ENCODE measurements at places on chromosomes 1 and 21.

DNA sequence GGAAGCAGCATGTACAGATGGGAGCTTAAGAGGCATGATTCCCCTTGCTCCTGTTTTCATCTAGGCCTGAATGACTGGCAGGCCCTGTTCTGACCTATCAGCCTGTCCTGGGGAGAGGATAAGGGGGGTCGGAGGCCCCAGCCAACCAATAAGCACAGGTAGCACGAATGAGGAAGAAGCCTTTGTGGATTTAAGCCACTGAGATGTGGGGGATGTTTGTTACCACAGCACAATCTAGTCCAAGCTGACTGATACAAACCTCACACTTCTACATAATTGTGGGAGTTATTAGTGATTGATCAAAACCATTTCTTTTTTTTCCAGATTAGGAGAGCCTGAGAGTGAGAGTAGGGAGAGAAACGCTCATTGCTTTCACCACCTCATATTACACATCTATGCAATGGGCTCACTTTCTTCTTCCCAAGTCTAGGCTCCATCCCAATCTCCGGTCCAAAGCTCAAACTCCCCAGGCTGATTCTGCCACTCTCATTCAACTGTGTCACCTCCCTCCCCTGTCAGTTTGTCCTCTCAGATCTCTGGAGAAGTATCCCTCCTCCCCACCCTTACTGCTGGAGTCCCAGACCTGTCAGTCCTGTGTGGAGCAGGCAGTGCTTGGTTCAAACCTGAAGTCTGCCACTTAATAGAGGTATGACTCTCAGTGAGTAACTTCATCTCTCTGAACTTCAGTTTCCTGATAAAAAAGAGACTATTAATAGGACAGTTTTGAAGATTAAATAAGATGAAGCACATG, 220.5 kb downstream of the PTPRU start:
- no peak for DNase-seq

DNA sequence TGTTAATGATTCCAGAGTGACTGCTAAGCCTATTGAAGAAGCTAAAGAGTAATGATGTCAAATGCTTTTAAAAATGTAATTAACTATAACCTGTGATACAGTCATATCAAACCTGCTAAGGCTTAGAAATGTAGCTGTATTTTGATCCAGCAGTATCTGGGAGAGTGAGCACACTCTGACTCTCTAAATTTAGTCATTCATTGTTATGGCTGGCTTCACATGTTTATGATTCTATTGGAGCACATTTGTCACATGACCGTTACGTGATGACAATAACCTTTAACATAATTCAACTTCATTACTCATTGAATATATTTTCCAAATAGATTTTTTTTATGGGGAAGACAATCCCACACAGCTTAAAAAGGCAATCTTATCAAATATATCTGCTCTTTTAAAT, 587.1 kb downstream of the LMO4 start:
- DNase-seq = no peak

- no peak for DNase-seq
Observed at GRCh38 chr1:119510046-119510445, 3.0 kb downstream of the HSD3B1 start.

- DNase-seq = no peak
Observed at GRCh38 chr21:34593954-34594531, 20.9 kb downstream of the RCAN1 start.

DNA sequence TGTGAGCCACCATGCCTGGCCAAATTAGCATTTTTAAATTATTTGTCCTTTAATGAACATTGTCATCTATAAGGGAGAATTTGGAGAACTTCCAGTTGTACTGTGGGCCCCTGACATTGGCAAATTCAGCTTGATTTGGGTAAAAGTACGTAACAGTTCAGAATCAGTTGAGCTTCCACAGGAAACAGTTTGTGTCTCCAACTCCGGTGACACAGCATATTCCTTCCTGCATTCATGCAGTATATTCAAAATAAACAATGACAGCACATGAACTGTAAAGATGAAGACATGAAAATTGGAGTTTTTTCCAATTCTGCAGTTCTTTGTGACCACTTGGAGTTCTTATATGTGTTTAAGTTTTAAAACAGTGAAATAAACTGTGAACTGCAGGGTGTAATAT, 28.2 kb downstream of the RNF220 start:
- DNase-seq = peak; percentile 65

GRCh38 chr1:32361674-32362473, 411 bp downstream of the FAM229A start:
- no peak for DNase-seq

DNA sequence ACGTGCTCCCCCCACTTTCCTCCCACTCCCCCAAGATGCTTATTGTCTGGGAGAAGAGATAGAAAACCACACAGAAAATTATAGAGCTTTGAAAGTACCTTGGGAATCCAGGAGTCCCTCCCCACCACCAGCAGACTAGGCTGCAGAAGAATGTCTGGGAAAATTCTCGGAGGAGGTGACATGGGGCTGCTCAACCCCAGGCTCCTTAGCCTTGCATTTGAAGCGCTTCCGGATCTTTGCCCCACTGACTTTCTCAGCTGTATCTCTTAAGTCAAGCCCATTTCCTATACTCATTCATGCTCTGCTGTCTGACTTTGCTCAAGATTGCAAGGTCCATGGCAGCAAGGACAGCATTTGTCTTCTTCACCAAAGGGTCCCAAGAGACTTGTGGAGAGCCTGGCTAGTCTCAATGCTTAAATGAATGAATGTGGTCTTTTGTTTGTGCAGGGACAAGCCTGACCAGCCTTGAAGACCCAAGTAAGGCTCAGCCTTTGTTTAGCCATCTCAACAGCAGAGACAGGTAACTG, 38.0 kb downstream of the DNTTIP2 start:
- DNase-seq = no peak

- DNase-seq = no peak
Observed at GRCh38 chr1:180470031-180470430, 32.3 kb downstream of the ACBD6 start.

GRCh38 chr1:57464756-57465155, 40.9 kb upstream of the DAB1 start:
- no peak for DNase-seq

- DNase-seq = no peak
Observed at GRCh38 chr1:94183197-94183815, 54.1 kb downstream of the ARHGAP29 start.

DNA sequence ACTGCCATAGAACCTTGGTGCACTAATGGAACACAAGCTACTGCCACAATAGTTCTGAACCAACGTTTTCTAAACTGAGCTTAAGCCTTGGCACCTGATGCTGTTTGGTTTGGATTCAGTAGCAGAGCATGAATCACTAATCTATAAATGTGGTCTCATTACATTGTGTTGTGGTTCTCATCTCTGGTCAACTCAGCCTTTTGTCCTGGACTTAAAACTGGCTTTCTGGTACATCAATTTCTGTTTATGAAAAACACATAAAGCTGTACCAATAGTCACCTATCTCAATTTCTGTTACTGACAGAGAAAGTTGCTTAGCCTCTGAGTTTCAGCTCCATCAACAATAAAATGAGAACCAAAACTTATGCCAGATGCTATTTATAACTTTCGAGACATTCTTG, 197.5 kb upstream of the KIAA0040 start:
- DNase-seq = no peak

DNA sequence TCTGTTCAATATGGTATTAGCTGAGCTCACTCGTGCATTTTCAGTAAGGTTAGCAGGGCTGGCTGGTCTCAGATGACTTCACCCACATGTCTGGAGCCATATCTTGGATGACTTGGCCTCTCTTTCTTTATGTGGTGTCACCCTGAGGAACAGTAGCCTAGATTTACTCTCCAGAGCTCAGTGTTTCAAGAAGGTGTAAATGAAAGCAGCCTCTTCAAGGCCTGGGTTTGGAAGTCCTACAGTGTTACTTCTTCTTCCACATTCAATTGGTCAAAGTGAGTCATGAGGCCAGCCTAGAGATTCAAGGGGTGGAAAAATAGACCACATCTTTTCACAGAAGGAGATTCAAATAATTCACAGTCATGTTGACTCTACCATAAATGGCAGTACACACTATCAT, 12.2 kb downstream of the VCAM1 start:
- DNase-seq = no peak

DNA sequence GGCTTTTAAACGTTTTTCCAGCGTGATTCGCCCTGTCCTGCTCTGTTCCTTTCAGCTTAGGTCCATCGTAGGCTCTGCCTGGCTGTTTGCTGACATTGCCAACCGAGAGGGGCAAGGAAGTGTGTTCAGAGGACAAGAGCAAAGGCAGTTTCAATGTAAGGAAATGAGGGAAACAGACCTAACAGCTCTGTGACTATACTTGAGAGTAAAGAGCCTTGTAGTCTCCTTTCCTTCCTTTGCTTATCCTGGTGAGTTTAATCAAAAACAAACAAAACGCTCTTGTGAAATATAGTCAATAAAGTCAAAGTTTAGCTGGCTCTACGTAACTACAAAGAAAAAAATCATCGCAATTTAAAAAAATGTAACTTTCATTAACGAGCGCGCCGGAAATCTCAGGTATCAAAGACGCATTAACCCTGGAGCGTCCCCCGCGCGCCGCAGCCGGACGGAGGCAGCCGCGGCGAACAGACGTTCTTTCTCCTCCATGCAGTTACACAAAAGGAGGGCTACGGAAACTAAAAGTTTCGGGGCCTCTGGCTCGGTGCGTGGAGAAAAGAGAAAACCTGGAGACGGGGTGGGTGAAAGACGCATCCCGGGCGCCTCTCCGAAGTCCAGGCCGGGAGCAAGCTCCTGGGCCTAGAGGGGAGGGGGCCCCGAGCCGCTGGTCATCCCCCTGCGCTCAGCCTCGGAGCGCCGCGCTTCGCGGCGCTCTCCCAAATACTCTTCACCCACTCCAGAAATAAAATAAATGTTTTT, 617 bp upstream of the ADGRL2 start:
- DNase-seq = no peak

- DNase-seq = no peak
Observed at GRCh38 chr1:98184856-98185255, 264.0 kb upstream of the DPYD start.

GRCh38 chr1:45051005-45051772, 39.1 kb downstream of the UROD start:
- no peak for DNase-seq

DNA sequence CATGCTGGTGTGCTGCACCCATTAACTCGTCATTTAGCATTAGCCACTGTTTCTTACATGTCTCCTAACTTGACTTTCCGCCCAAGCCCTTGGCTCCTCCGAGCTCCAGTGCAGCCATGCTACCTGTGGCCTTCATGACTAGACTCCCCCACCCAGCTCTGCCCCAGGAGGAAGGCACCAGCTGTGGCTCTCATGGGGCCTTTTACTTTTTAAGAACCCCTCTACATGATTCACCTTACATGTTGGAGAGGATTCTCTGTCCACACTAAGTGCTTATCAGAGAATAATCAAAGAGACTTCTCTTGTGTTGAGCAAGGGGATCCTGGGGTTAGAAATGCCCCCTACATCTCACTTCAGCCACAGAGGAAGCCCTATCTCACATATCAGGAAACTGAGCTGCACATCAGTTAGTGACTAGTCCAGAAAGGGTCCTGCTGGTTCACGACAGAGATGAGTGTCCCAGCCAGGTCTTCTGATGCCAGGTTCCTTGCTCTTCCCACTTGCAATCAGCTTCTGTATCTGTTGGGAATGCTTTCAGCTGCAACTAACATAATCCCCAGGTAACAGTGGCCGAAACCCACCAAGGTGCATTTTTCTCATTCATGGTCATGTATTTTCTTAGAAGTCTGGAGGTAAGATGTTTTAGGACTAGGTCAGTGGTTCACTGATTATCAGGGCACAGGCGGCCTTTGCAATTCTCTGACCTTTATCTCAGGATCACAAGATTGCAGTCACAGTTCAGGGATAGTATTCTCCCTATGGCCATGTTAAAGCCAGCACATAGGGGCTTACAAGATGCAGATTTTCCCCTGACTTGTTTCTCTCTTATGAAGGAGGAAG, 45.9 kb downstream of the KLHDC7A start:
- no peak for DNase-seq

DNA sequence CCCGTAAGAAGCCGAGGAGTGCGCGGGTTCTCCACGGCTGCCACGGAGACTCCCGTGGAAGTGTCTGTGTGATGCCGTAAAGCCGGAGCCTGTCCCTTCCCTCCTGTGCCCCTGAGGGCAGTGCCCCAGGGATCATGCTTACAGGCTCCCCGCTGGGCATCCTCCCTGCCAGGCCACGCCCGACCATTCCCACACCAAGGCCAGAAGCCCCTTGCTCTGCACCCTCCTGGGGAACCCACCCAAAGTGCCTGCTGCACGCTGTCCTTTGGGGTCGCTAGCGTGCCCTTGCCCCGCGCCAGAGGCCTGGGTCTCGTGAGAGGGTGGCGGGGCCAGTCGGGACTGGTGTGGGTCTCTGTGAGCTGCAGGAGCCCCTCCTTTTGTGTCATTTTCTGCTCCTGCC, 228.5 kb upstream of the C1orf174 start:
- no peak for DNase-seq

DNA sequence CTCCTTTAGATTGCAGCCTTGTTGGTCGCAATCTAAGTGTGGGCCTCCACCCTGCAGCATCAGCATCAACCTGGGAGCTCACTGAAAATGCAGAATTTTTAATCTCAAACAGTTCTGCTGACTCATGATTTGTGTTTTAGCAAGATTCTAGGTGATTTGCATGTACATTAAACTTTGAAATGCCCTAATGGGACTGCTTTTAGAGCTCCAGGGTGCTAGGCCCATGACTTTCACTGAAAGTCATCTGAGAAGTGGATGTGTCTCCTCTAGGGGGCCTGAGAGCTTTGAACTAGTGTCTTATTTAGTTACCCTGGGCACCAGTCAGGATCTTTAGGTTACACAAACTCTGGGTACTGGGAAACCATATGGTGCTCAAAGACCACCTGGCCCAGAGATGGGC, 9.0 kb downstream of the TRIM67 start:
- DNase-seq = no peak

DNA sequence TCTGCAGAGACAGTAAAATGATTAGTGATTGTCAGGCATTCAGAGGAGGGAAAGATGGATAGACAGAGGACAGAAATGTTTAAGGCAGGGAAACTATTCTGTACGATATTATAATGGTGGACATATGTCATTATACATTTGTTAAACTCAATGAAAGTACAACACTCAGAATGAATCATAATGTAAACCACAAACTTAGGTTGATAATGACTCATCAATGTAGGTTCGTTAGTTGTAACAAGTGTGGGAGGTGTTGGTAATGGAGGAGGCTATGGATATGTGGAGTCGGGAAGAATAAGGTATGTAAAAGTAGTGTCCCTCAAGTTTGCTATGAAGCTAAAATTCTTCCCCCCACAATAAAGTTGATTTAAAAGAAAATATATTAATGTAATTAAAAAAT, 455.0 kb downstream of the BRINP3 start:
- DNase-seq = no peak

GRCh38 chr21:36260030-36260787, 59.8 kb upstream of the MORC3 start:
- DNase-seq = peak; percentile 14
